ENCODE measurements at places on chromosomes 6 and 20. TPM values are rescaled to one million over a fixed set of nuclear protein-coding genes. Genes with fewer than 3 reads are reported as not detected.

GRCh38 chr20:32366380-32366779 is 8.2 kb downstream of the ASXL1 start:
- DNase-seq: no peak

DNA sequence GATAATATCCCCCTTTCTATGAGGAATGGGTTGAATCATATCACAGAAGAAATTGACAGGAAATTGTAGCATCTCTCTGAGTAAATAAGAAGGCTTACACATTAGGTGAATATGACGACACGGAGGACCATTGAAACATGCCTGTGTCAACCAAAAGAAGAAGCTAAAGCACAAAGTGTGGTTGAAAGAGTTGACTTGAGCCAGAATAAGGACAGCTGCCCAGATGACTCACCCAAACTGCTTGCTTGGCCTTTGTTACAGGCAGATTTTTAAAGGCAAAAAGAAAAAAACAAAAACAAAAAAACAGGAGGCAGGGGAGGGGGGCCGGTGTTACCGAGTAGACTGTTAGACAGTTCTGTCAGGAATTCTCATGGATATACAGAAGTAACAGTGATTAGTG is 129.8 kb upstream of the EDN1 start:
- no peak for DNase-seq

- no peak for DNase-seq
Measured at GRCh38 chr6:57303931-57304681, 13.3 kb upstream of the PRIM2 start.

DNA sequence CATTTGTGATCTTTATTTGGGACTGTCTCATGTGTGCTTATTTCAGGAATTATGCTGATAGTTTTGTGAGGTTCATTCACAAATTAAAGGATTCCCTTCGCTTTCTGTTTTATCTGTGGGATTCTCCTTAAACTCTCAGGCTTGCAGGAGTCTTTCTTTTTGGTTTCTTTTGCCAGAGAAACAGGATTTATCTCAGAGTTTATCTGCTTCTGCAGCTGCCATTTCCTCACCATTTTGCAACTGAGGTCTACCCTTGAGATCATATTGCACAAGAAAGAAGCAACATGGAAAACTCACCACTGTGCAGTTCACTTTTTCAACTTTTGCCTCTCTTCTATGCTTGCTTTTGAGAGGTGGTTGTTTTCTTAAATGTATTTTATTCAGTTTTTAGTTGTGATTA is 201.0 kb downstream of the PRL start:
- no peak for DNase-seq

GRCh38 chr20:38748861-38749149 is 545 bp downstream of the ACTR5 start:
- peak; percentile 64 for DNase-seq

GRCh38 chr6:23420659-23421350 is 705.2 kb upstream of the NRSN1 start:
- peak; percentile 37 for DNase-seq

DNA sequence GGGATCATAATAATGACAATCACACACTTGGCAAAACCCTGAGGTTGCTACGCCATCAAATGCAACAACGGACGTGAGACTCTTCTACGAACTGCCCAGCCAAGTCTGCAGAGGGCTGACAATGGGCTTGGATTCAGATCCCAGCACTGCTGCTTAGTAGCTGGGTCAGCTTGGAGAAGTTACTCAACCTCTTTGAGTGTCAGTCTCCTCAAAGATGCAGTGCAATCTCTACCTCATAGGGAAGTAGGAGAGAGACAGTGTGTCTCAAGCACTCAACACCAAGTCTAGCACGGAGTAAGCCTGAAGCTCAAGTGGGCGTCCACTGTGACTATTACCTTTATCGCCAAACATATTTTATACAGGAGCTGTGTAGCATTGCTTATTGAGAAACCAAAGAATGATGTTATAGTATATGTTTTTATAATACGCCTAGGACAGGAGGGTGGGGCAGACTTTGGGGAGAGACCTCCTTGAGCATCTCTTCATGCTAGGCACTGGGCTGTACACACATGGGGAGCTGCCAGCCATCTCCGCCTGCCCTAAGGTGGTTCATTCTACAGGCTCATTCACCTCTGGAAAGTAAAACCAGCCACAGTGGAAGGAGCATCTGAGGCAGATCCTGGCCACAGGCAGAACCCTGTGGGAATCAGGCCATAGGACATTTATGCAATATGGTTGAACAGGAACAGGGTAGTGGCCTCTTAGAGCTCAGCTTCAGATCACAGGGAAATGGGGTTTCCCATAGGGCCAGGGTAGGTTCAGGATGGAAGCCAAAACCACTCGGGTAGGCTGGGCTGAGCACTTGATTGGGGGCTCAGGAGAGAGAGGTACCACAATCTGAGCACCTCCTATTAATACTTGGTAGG is 160.2 kb downstream of the MRPL14 start:
- DNase-seq: no peak

DNA sequence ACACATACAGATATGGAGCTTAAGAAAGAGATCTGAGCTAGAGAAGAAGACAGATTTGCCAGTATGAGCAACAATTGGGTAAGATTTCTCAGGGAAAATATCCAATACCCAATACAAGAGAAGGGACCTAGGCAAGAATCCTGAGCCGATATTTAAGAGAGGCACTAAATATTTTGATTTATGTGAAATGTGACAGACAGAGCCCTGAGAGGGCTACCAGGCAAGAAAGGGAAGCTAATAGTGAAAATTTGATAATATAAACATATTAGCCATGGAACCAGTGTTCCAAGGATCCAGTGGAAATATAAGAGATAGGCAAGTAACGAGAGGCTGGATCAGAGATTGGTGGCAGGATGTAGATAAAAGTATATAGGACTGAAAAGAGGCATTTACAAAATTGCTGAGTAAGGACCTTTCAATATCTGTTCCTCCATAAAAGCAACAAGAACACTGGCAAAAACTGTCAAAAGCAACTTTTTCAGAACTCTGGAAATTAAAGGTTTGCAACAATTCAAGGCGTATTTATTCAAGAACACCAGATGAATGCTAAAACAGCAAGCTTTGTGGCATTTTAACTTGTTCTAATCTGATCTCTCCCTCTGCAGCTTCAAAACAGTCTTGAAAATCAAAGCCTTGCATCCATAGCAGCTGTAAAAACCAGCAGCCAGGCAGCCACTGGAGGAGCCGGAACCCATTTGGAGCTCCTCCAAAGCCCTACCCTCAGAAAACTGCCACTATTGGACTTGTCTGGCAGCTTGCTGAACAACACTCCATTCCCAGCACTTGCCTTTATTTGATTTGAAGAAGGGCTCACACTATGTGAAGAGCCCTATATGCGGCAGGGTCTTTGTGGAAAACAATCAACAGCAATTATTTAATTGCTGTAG is 58.8 kb downstream of the REV3L start:
- DNase-seq: no peak

GRCh38 chr6:163414946-163415619 is 565 bp downstream of the QKI start:
- DNase-seq: no peak

- DNase-seq: no peak
Measured at GRCh38 chr20:53980031-53980465, 90.3 kb downstream of the BCAS1 start.

- no peak for DNase-seq
Measured at GRCh38 chr6:16436550-16436949, 198.2 kb downstream of the GMPR start.

GRCh38 chr6:36135053-36135731 is 4.9 kb downstream of the MAPK13 start:
- no peak for DNase-seq

GRCh38 chr20:12627485-12627884 is 381.3 kb upstream of the SPTLC3 start:
- no peak for DNase-seq

- DNase-seq: no peak
Measured at GRCh38 chr6:82988930-82989351, 76.7 kb downstream of the UBE3D start.

DNA sequence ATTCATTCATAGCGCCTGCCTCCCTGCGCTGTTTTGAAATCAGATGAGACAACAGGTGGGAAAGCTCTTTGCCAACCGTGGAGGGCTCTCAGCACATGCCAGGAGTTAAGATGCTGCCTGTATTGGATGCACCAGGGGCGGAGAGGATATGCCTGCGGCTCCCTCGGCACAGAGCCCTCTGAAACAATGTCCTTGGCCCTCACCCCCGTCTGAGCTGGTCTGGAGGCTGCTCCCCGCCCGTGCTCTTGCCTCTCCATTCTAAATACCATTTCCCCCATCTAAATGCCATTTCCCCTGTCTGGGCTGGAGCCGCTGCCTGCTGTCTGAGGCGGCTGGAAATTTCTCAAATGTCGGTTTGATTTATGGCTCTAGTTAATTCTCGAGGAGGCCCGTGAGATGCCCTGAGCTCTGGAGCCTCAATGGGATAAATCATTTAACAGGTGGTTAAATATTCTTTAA is 50.8 kb upstream of the MLN start:
- no peak for DNase-seq

- no peak for DNase-seq
Measured at GRCh38 chr6:64220801-64221200, 585.2 kb downstream of the PHF3 start.

DNA sequence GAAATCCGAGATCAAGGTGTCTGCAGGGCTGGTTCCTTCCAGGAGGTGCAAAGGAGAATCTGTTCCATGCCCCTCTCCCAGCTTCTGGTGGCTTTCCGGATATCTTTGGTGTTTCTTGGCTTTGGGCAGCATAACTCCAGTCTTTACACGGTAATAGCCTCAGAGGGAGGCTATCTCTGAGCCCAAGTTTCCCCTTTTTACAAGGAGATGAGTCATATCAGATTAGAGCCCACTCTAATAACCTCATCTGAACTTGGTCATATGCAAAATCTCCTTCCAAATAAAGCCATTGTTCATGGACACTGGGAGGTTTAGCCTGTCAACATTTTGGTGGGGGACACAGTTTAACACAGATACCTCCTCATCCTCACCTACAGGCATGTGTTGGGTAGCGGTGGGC is 213.7 kb downstream of the ATXN1 start:
- DNase-seq: no peak

GRCh38 chr6:162100096-162100495 is 627.5 kb downstream of the PRKN start:
- DNase-seq: no peak

- no peak for DNase-seq
Measured at GRCh38 chr6:163459536-163459935, 45.0 kb downstream of the QKI start.

TSBP1 gene
- total RNA-seq: not detected

PTGIS gene
- 0.17 TPM for total RNA-seq

SYNDIG1 gene
- total RNA-seq: 17.5 TPM

LRFN2 gene
- total RNA-seq: not detected

HLA-DOB gene
- 8.3 TPM for total RNA-seq

LY6G5C gene
- total RNA-seq: not detected

SCGN gene
- total RNA-seq: not detected

RSPH9 gene
- total RNA-seq: not detected

IBTK gene
- 53.2 TPM for total RNA-seq

CST4 gene
- not detected for total RNA-seq

All from mammary epithelial cell (primary cell).